ENCODE measurements at places on chromosomes 12 and 14.

DNA sequence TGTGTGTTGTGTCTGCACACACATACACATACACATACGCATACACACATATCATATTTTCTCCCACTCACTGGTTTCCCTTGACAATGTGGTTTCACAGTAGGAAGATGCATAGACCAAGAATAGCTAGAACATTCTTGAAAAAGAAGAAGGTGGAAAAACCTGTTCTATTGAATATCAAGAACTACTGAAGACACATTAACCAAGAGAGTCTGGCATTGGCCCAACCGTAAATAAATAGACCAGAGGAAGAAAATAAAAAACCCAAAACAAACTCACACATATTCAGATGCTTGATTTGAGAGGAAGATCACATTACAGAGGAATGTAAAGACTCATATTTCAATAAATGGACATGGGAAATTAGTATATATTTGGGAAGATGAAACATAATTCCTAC is 311.3 kb downstream of the FOXG1 start:
- no peak for DNase-seq

GRCh38 chr14:63642656-63643382 is 1.1 kb upstream of the WDR89 start:
- no peak for DNase-seq

DNA sequence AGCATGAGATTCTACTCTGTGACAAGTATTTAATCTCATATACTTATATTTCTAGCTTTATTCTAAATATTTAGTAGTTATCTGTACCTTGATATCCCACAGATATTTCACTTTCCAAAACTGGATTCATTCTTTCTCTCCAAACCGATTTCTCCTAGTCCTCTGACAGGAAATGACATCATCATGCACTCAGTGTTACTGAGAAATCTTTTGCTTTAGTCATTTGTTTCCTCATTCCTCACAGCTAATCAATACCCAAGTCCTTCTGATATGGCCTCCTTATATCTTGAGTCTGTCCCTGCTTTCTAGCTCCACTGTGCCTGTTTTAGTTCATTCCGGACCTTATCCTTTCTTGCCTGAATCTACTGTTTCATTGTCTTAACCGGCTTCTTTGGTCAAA is 39.4 kb upstream of the E2F7 start:
- no peak for DNase-seq

DNA sequence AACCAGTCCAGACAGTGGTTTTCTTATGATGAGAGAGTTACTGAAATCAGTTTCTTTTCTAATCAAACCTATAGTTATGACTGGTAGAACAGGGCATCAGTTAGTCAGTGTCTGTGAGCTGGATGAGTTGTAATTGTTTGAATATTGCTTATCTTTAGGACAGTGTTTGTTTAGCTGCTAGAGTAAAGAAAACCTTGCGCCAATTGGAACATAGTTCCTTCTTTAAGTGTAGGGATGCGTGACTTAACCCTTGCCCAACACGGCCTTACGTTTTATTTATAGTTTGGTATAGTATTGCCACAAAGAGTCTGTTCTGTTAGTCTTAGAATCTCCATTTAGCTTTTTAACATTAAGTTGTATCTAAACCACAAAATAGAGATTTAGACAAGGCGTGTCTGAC is 572.6 kb downstream of the SLC16A7 start:
- DNase-seq = no peak

- no peak for DNase-seq
Observed at GRCh38 chr12:62848418-62848817, 86.5 kb downstream of the PPM1H start.

GRCh38 chr12:120115066-120115465 is 1.5 kb downstream of the RAB35 start:
- DNase-seq = no peak

DNA sequence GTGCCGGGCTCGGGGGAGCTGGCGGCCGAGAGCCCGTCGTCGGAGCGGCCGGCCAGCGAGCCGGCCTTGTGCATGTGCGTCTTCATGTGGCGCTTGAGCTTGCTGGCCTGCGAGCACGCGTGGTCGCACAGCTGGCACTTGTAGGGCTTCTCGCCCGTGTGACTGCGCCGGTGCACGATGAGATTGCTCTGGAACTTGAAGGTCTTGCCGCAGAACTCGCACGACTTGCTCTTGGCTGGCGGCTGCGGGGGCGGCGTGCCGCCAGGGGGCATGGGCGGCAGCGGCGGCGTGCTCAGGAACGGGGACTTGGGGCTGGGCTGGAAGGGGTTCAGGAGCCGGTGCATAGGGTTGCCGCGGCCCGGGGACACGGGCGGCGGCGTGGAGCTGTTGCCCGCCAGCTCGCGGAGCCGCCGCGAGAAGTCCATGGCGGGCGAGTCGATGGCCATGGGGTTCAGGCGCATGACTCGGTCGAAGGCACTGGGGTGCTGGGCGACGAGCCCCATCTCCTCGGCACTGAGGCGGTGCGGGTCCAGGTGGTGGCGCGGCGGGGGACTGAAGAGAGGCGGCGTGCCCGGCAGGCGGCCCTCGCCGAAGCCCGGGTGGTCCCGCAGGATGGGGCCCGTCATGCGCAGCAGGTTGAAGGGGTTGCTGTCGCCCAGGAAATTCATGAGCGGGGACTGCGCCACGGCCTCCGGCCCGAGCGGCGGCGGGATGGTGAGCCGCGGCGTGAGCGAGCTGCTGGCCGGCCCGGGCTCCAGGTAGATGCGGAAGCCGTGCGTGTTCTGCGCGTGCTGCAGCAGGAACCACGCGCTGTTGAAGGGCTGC is 96.5 kb downstream of the BCL11B start:
- no peak for DNase-seq

DNA sequence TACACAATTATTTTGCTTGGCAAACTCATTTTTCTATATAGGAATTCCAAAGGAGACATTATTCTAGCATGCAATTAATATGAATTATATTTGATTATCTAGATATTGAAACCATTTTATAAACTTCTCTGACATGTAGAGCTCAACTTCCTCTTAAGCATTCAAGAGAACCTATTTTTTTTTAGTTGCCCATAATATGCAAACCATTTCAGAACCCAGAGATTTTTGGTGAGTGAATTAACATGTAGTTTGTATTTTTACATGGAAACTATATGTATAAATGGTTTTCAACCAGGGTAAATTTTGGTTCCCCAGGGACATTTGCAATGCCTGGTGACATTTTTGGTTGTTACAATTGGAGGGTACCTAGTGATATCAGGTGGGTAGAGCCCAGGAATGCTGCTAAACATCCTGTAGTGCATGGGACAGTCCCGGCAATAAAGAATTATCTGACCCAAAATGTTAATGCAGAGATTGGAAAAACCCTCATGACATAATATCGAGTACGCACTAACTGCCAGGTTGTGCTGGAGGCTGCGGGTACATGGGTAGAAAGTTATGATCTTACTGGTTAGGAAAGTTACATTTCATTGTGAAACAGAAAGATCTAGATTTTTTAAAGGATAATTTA is 338.9 kb upstream of the GARIN2 start:
- DNase-seq = no peak

DNA sequence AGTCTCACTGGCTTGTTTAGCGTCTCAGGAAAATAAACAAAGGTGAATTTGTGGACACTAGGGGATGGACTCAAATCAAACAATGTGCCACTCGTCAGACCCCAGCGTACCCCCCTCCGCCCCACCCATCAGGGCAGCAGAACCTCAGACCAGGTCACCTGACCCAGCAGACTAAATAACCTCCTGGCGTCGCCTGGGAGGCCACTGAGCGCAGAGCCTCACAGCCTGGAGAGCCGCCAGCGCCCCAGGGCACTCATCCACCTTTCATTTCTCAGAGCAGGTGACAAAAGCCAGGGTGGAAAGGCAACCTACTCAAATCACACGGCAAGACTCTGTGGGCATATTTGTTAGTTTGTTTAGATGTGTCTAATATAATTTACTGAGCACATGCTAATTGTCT is 100.9 kb downstream of the DICER1 start:
- DNase-seq = no peak

- DNase-seq = no peak
Observed at GRCh38 chr12:3107071-3107583, 29.9 kb downstream of the TSPAN9 start.

GRCh38 chr14:49451938-49452337 is 134.2 kb downstream of the RPS29 start:
- no peak for DNase-seq

DNA sequence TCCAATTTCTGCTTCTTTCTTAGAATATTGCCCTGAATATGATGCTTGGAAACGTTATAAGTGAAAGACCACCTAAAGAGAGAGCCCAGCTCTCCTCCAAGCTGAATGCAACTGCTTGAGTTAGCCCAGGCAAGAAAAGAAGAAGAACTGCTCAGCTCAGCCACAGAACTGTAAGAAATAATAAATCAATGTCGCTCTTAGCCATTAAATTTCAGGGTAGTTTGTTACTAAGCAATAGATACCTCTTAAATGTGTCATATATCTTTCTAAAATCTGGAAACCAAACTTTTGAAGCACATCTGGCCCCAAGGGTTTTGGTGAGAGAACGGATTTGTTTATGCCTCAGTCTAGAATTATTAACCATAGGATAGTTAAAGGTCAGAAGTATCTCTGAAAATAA is 50.4 kb downstream of the SLC6A15 start:
- DNase-seq = no peak

- no peak for DNase-seq
Observed at GRCh38 chr12:6034596-6034995, 89.5 kb upstream of the ANO2 start.
